ENCODE measurements at places on chromosomes 12 and 14.
A peak's percentile ranks its signal among the peaks of the same experiment; 100 is the strongest.

GRCh38 chr14:48614003-48614402, 938.6 kb upstream of the MDGA2 start:
- no peak for DNase-seq

- no peak for DNase-seq
Observed at GRCh38 chr12:67220065-67220464, 49.1 kb upstream of the CAND1 start.

DNA sequence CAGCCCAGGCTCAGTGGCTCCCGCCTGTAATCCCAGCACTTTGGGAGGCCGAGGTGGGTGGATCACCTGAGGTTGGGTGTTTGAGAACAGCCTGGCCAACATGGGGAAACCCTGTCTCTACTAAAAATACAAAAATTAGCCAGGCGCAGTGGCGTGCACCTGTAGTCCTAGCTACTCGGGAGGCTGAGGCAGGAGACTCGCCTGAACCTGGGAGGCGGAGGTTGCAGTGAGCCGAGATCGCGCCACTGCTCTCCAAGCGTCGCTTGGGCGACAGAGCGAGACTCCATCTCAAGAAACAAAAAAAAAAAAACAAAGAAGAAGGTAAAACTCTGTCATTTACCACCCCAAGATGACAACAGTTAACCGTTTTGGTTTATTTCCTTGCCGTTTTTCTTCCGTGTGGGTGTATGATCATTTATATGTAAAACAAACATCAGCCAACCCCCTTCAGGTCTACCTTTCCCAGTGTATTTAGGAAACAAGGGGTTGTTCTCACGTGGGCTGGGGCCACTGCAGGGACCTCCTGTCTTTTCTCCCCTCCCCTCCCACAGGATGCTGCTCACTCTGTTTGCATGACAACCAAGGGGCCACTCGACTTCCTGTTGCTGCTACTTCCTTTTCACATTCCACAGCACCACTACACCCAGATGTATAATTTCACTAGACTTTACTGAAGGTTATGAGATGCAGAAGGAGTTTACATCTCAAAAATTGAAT, 13.6 kb downstream of the TTC9 start:
- DNase-seq: no peak

DNA sequence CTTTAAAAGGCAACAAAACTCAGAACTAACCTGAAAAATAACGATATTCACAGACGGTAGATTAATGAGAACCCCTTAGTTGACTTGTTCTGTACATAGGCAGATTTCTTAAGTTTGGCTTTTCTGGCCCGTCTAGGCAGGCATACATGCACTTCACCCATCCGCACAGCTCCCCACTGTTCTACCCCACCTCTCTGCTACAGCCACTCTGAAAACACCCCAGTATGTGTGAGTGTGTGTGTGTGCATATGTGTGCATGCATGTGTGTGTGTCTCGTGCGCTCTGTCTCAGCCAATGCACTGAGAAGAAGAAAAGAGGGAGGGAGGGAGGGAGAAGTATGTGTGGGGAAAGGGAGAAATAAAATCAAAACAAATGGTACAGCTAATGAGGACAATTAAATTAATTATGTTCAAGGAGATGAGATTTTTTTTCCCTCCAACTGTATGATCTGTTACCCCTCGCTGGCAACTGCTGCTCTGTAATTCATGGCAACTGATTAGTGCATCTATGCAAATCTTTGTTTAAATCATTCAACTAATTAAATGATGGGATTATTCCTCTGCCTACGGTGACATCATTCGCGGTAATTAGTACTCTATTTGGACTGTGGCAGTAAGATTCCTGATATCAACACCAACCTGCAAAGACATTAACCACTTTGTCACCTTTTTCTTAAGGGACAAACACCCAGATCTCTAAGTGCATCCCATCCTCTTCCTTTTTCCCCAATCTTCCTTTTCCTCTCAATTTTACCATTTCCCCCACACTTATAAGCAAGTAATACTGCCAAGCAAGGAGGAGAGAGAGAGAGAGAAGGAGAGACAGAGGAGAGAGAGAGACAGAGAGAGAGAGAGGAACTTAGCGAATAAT, 2.2 kb upstream of the LMO3 start:
- no peak for DNase-seq

- no peak for DNase-seq
Observed at GRCh38 chr12:131202592-131203378, 249.1 kb downstream of the ADGRD1 start.

- no peak for DNase-seq
Observed at GRCh38 chr12:7017870-7018349, 366 bp downstream of the LPCAT3 start.

DNA sequence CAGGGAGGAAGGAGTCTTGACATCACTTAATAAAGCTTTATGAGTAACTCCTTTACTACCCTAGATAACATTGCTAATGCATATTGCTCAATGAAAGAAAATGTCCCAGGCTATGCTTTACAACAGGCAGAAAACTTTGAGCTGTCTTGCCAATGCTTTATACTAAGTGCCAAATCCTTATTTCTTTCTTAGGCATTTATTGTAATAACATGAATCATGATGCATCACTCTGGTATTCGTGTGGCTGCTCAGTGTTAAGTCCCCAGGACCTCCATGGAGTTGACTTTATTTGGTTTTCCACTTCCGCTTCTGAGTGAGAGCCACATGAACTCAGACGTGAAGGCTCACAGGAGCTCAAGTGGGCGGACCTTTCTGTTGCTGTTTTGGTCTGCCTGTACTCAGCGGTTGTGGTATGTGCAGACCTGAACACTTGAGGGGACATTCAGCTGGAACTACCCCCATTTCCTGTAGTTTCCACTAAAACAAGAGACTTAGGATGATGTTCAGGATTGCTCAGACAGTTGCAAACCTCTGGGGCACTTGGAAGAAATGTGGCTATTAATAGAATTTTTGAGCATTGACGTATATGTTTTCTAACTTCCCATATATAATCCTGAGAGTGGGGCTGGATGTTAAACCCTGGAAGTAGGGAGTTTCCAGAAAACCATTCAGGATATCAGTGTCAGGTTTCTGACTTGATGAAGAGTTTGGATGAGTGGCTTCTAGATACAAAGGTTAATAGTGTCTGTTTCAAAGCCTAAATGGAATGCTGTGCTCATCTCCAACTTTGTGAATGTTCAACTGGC, 258.6 kb downstream of the MSRB3 start:
- DNase-seq: peak; percentile 18

GRCh38 chr14:104632781-104633180, 28.2 kb upstream of the TMEM179 start:
- DNase-seq: no peak

DNA sequence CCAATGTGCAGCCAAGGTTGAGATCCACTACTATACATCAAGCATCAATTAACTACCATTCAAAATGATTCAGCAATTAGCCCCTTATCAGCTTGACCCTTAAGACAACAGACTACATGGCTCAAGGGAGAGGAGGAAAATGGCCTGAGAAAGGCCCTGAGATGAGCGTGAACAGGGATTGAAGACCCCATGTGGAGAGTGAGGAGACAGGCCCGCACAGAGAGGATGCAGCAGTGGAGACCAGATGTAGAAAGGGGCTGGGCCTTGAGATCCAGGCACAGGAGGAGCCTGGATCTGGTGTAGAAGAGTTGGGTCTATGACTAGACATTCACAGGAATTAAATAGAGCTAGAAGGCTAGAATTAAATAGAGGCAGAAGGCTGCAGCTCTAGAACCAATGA, 229.1 kb downstream of the MON2 start:
- no peak for DNase-seq

DNA sequence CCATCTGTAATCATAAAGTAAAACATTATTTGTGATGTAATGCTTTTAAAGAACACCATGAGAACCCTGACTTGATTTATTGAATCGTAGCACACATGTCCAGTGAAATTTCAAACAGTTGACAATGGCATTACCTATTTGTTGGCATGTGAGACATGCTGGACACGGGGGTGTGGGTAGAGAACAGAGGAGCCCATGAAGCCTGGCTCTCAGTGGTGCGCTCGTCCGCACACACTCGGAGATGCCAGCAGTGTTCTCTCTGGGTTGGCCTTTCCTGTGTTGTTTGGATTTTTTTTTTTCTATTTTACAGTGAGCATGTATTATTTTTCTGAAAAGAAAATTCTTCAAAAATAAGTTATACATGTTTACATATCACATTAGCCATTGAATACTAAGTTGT, 78.2 kb downstream of the PPP2R5C start:
- DNase-seq: no peak

- peak; percentile 14 for DNase-seq
Observed at GRCh38 chr12:27971121-27971489, 1.4 kb downstream of the PTHLH start.

GRCh38 chr12:12474931-12475795, 87.5 kb downstream of the DUSP16 start:
- no peak for DNase-seq

GRCh38 chr12:124592050-124592449, 24.6 kb upstream of the NCOR2 start:
- DNase-seq: no peak

DNA sequence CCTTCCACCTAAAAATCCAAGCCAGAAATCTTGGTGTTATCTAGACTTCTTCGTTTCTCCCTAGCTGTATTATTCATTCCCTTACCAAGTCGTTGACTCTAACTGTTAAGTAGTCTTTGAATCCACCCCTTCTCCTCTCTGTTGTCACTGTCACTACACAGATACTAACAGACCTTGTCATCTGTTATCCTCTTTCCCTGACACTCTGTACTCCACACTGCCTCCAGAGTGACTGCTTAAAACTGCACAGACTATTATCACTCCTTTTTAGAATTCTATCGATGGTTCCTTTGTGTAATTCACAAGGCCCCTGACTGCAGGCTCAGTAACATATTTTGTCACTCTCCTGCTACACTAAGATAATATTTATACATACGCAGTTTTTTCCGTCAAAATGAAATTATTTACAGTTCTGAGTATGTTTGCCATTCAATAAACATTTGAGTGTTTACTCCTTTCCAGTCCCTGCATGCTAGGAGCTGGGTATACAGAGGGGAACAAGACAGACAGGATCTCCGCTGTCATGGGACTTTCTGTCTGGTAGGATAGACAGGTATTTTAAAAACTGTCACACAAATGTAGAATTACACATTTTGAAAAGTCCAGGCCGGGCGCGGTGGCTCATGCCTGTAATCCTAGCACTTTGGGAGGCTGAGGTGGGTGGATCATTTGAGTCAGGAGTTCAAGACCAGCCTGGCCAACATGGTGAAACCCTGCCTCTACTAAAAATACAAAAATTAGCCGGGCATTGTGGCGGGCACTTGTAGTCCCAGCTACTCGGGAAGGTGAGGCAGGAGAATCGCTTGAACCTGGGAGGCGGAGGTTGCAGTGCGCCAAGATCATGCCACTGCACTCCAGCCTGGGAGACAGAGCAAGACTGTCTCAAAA, 3.8 kb downstream of the MARS1 start:
- DNase-seq: no peak

- DNase-seq: peak; percentile 9
Observed at GRCh38 chr14:31843361-31844091, 233.6 kb upstream of the ARHGAP5 start.

DNA sequence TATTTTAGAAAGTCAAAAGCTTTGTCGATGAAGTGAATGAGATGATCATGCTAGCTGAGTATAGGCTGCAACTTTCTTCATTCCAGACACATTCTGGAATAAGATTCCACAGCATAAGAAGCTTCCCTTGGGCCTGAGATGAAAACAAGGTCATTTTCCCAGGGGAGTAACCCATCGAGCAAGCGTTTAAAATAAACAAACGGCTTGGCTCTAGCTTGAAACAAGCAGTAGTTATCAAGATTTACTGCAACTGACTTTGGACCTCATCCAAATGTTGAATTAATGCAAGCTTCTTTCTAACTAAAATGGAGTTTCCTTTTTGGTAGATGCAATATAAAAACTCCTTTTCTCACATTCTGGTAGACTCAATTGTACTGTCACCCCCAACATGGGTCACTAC, 23.0 kb downstream of the KCNJ8 start:
- DNase-seq: peak; percentile 69

- peak; percentile 2 for DNase-seq
Observed at GRCh38 chr12:53060721-53061276, 10.9 kb downstream of the TNS2 start.

Data from cardiac muscle cell (in vitro differentiated cells and primary cell).